ENCODE measurements at places on chromosomes 2 and 18.

DNA sequence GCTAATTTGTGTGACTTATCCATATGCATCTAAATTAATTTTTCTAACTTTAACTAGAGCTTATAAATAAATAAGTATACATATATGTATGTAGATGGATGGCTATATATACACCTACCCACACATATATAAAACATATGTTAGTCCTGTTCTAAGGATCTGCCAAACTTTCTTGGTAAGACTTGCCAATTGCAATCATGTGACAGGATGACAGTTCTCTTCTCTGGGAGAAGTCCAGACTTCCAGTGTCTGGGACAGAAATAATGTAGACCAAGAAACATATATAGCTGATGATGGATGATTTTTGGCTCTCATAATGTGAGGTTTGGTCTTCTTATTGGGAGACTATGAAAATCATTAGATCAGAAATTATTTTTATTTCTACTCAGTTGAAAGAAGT, 30.6 kb upstream of the NR4A2 start:
- DNase-seq: no peak

DNA sequence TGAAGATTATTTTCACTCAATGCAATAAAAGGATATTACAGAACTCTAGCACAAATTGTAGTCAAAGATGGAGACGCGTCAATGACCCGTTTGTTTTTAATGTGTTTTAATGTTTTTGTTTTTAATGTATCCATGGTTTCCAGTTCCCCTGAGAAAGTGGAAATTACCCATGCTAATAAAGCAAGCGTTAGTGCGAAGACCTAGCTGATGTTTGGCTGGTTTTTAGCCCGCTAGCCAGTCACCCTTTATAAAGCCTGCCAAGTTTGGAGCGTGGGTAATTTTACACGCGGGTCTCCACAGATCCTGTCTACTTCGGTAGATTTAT, 430 bp upstream of the CHMP1B start:
- no peak for DNase-seq

- no peak for DNase-seq
These were observed 40.7 kb downstream of the POMC start for GRCh38 chr2:25127646-25128045.

GRCh38 chr18:75130591-75131328, 78.2 kb downstream of the PTGR3 start:
- no peak for DNase-seq

- no peak for DNase-seq
These were observed 226.3 kb downstream of the EIPR1 start for GRCh38 chr2:3151153-3151918.

- no peak for DNase-seq
These were observed 151.7 kb upstream of the ZNF521 start for GRCh38 chr18:25503567-25504081.

DNA sequence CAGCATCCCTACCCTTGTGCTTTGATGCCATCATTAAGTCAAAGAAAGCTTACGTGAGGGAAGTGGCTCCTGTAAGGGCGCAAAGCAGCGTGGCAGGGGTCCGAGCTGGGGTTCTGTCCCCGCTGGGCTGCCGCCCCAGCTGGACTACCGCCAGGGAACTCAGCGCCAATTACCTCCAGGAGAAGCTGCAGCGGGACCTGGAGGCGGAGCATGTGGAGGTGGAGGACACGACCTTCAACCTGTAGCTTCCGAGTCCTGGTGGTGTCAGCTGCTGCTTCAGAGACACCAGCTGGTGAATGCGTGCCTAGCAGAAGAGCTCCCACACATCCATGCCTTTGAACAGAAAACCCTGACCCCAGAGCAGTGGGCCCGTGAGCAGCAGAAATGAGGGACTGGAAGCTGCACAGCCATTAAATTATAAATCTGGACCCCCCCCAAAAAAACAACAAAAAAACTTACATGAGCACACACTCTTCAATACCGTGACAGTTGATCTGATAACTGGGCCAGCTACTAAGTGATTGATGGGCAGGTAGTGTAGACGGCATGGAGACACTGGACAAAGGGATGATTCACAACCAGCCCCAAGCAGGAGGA, 20.1 kb upstream of the YES1 start:
- no peak for DNase-seq

- DNase-seq: no peak
These were observed 15.5 kb upstream of the PDK1 start for GRCh38 chr2:172540421-172540820.

DNA sequence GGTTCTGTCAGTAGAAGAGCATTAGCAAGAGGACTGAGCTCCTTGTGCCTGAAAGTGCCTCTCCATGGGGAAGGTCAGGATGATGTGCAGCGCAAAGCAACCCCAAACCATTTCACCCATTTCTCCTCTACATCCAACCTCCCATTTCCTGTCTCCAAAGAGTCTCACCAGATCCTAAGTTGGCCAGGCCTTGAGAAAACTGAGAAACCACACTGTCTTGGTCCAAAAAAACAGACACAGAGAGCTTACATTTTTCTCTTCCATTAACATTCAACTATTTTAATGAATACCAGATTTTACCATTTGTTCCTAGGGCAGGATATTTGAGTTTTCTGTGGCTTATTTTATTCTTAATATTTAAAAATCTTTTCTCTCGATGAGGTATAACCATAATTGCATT, 195.0 kb downstream of the EPHA4 start:
- DNase-seq: no peak

- DNase-seq: no peak
These were observed 3.5 kb downstream of the NBEAL1 start for GRCh38 chr2:203018181-203018580.

DNA sequence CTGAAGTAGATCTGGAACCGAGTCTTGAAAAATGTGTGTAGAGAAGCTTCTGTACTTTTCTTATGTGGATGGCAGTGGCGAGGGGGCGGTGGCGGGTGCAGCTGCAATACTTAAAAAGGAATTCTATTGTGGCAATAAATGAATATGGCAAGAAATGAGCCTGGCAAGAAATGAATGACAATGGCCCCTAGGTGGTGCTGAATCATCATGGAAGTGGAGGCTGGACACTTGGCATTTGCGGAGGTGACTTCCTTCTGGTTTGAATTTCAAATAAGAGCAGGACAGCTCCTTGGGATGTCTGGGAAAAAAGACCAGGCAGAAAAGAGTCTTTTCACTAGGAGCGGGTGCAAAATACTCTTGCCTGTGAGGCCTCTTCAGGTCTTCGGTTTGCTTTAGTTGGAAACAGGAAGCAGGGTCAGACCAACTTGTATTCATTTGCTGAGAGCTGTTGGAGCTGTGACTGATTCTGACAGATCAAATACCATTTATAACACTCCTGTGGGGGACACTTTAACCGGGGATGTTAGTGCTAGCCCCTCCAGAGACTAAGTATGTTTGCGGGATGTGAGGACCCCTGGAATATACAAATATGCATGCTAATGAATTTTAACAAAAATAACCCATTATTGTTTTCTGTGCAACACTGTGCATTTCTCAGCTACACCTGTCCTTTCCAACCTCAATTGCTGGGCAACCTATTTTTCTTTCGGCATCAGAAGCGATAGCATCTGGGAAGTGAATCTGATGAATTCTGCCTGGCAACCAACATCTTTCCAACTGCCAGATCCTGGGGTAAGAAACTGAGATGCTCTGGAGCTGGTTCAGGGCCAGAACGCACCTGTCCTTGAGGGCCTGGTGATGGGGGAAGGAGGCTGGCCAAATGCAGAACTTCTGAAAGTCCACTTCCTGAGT, 35.4 kb downstream of the FASTKD2 start:
- no peak for DNase-seq

- no peak for DNase-seq
These were observed 277.3 kb upstream of the FN1 start for GRCh38 chr2:215712871-215713790.

GRCh38 chr18:26458526-26459232, 89.7 kb downstream of the KCTD1 start:
- DNase-seq: no peak

DNA sequence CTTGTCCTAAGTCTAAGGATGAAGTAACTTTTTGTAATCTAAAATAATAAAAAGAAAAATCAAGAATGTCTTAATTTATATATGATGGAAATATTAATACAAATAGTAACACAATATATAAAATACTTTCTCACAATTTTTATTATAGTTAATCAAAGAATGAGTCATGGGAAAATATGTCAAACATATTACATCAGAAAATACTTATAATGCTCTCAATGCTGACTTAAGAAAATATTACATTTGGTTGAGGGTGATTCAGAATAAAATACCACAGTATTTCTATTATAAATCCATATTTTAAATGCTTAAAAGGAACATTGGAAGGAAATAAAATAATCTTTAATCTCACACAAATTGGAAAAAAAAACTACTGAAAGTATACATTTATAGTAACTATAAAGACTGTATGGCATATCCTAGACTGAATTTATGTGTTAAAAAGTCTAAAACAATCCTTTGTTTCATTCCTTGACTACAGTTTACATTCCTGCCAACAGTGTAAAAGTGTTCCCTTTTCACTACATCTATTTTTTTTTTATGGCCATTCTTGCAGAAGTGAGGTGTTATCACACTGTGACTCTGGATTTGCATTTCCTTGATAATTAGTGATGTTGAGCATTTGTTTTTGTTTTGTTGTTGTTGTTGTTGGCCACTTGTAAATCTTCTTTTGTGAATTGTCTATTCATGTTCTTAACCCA, 1573.5 kb upstream of the ACVR2A start:
- no peak for DNase-seq

DNA sequence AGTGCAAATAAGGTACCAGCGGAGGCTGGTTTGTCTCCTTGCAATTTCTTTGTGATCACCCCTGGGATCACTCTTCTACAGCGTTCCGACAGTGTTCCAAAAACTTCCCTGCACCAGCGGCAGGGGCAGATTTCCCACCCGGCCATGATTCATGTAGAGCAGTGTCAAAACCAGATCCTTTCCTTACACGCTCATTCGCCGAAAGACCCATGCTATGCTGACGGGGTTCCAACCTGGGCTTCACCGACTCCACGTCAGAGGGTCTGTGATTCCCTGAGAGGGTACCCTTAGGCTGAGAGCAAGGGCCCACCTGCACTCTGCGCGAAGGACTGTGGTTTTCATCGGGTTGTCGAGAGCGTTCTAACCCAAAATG, 423 bp upstream of the TTC27 start:
- no peak for DNase-seq

Measured in stimulated activated CD8-positive, alpha-beta memory T cell treated with anti-CD3 and anti-CD28 coated beads, Interleukin-7, amount 100 ng/mL, for 1 hour (primary cell).